ENCODE measurements at places on chromosomes 2 and 18.
A peak's percentile ranks its signal among the peaks of the same experiment; 100 is the strongest.

GRCh38 chr2:27952070-27952469, 61.5 kb downstream of the BABAM2 start:
- DNase-seq, result no peak

GRCh38 chr18:45871431-45872084, 46.1 kb downstream of the SIGLEC15 start:
- no peak for DNase-seq

- DNase-seq, result no peak
Measured at GRCh38 chr2:173860082-173860481, 105.1 kb downstream of the SP3 start.

GRCh38 chr18:7116792-7117389, 706 bp downstream of the LAMA1 start:
- DNase-seq, result peak; percentile 27

GRCh38 chr2:217645896-217646295, 356.9 kb downstream of the TNS1 start:
- no peak for DNase-seq

- no peak for DNase-seq
Measured at GRCh38 chr2:120620025-120620793, 115.5 kb upstream of the GLI2 start.
